ENCODE measurements at places on chromosomes 5 and 9.
A peak's percentile ranks its signal among the peaks of the same experiment; 100 is the strongest.

DNA sequence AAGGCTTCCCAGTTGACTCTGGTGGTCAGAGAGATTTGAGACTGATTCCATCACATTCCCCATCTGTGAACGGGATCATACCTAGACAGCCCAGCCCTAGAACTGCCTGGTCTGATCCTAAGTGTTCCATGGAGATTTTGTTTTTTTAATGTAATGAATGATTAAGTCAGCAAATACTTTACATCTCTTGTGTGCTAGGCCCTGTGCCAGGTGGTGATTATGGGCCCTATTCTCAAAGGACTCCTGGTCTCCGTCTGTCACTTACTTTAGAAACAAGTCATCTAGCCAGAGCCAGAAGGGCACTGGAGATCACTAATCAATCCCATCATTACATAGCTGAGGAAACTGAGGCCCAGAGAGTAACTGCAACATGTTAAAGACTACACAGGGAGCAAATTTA, 1.1 kb upstream of the GPX3 start:
- no peak for DNase-seq

DNA sequence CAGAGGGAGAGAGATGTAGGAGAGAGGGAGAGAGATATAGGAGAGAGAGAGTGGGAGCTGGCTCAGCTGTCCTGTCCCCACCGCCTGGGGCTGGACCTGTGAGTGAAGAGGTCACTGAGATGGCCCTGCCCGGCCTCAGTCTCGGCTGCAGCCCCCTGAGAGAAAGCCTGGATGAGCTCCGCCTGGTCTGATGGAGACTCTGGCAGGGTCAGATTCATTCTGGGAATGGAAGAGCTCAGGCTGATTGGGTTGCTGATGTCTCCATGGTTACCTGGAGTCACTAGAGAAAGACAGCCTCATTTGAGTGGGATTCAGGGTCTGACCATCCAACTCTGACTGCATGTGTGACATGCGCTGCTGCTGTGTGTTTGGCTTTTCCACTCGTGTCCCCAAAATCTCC, 27.1 kb upstream of the SEMA4D start:
- DNase-seq = no peak

GRCh38 chr5:32249668-32250067, 63.1 kb downstream of the MTMR12 start:
- DNase-seq = no peak

GRCh38 chr9:100652850-100653249, 75.0 kb downstream of the CAVIN4 start:
- no peak for DNase-seq

DNA sequence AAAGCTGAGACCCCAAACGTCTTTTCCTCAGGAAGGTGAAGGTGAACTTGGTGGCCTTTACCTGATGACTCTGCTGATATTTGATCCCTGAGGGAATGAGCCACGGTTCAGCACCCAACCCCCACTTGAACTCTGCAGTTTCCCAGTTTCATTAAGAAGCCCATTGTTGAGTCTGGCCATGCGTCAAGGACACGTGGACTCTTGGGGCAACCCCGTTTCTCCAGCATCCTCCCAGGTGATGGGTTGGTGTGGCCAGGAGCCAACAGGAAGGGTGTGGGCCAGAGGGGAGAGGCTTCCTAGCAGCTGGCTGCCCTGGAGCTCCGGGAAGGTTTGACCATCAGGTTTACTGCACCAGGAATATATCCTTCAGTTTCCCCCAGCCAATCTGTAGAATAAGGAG, 59.5 kb upstream of the GNE start:
- DNase-seq = no peak

- peak; percentile 88 for DNase-seq
Observed at GRCh38 chr5:144187699-144188294, 17.1 kb downstream of the KCTD16 start.

GRCh38 chr9:93701494-93702218, 125.3 kb downstream of the PHF2 start:
- DNase-seq = no peak

GRCh38 chr5:168347368-168348083, 56.1 kb downstream of the WWC1 start:
- DNase-seq = no peak
